ENCODE measurements at places on chromosomes 11 and 22.

- DNase-seq = no peak
These were observed 116.4 kb downstream of the STIM1 start for GRCh38 chr11:3971756-3972404.

GRCh38 chr11:45147891-45148675 is 1.6 kb downstream of the PRDM11 start:
- DNase-seq = no peak

- DNase-seq = peak; percentile 52
These were observed 11.5 kb downstream of the P2RX3 start for GRCh38 chr11:57349491-57350274.

GRCh38 chr11:11401960-11402535 is 49.0 kb upstream of the CSNK2A3 start:
- DNase-seq = no peak

DNA sequence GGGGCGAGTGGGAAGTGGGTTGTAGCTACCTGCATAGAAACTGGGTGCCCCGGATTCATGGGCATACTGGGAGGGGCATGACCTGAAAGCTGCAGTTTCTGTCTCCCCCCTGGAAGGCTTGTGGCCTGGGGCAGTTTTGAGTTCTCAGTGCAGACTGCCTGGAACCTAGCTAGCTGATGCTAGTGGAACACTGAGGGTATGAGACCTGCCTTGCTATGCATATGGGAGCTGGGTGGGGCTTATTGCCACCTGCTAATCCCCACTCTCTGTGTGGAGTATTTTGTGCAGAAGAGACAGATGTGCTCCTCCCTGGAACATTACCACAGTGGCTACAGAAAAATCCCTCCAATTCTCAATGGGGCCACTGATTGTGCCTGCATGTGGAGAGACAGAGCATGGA is 11.7 kb upstream of the OR56B4 start:
- no peak for DNase-seq

DNA sequence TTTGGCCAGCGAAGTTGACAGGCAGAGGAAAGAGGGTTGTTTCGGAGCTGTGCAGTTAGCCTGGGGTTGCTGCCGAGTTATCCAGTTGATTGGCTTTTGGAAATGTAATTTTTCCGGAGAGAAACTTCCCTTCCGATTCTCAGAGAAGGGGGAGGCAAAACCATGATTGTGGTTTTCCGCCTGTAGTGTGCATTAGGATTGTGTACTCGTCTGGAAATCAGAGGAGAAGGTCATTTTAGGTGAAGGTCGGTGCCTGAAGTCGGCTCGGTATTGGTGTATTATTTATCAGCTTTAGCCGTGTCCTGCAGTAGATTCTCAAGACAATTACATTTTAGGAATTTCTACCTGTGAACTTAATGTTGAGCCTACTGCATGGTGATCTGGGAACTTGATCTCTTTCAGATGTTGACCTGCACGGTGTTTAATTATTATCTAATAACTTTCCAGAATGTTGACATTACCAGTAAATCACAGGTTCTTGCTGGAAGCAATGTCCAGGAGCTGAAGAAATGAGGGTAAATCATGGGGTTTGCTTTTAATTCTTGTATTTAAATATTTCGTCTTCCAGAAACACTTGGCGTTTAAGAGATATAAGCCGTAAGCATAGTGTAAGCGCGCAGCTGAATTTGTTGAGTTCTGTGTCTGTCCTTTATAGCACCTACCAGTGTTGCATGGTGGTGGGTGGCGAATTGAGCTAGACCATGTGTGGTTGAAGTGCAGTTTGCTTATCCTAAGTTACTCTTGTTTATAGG is 1.3 kb downstream of the ARHGEF12 start:
- no peak for DNase-seq

DNA sequence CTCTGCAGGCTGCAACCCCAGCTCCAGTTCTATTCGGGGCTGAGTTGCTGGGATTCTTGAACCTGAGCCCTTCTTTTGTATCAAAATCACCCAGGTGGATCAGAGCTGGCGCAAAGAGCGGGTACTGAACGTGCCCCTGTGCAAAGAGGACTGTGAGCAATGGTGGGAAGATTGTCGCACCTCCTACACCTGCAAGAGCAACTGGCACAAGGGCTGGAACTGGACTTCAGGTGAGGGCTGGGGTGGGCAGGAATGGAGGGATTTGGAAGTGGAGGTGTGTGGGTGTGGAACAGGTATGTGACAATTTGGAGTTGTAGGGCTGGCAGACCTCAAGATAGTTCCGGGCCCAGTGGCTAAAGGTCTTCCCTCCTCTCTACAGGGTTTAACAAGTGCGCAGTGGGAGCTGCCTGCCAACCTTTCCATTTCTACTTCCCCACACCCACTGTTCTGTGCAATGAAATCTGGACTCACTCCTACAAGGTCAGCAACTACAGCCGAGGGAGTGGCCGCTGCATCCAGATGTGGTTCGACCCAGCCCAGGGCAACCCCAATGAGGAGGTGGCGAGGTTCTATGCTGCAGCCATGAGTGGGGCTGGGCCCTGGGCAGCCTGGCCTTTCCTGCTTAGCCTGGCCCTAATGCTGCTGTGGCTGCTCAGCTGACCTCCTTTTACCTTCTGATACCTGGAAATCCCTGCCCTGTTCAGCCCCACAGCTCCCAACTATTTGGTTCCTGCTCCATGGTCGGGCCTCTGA is 3.8 kb downstream of the FOLR1 start:
- no peak for DNase-seq

All from stimulated activated naive CD4-positive, alpha-beta T cell treated with Interleukin-2 at 50 U/mL for 16 hours (primary cell).